ENCODE measurements at places on chromosomes 7 and 10.
A peak's percentile ranks its signal among the peaks of the same experiment; 100 is the strongest.

DNA sequence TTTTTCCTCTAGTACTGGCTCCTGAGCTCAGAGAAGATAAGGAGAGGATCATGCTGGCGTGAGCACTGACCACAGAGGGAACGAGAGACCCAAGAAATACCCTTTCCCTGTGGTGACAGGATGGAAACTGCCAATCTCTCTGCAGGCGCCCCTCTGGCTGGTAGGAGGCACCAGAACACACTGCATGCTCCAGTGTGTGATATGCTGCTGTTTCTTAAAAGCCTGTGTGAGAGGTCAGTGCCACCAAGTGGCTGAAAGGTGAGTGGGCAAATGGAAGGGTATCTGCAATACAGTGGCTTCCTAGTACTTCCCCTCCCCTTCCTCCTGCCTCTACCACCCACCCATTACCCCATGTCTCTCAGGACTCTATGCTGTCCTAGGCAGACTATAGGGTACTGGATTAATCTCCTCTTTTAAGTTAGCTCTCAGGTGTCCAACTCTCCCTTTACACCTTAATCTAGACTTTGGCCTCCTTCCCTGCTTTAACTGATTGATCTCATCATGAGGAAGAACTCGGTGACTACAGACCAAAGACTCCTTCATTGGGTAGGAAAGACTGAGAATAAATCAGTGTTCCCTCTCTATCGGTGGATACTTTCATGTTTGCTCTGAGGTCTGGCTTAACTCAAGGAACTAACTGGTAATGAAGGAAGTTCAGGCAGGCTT lies 283.6 kb downstream of the ADRA2A start:
- no peak overlapping the region for H3K4me3 ChIP-seq
- DNase-seq, result peak; percentile 39
- no peak overlapping the region for H3K27ac ChIP-seq
- no peaks in the 10 kb centered on the region for H3K36me3 ChIP-seq
- H3K27me3 ChIP-seq, result no peaks in the 10 kb centered on the region

- no peak for DNase-seq
- no peaks in the 10 kb centered on the region for H3K27me3 ChIP-seq
- H3K36me3 ChIP-seq, result no peaks in the 10 kb centered on the region
- no peak overlapping the region for H3K27ac ChIP-seq
Observed at GRCh38 chr10:130014263-130015074, 50.4 kb upstream of the EBF3 start.

- no peaks in the 10 kb centered on the region for H3K27me3 ChIP-seq
- H3K4me1 ChIP-seq, result no peaks in the 10 kb centered on the region
- H3K36me3 ChIP-seq, result no peaks in the 10 kb centered on the region
- no peak for DNase-seq
Observed at GRCh38 chr7:80924090-80924489, 5.2 kb upstream of the SEMA3C start.

DNA sequence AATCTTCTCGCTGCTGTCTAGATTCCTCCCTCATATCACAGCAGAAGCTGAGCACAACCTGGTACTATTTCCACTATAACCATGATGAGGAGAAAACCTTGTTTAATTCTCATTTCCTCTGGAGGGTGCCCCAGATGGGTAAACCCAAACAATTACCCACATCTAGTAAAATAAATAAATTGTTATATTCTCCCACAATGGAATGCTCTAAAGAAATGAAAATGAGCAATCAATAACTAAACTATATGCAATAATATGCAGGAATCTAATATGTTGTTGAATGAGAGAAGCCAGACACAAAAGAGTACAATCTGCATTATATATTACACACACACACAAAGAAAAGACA lies 37.0 kb downstream of the SGMS1 start:
- no peaks in the 10 kb centered on the region for H3K4me1 ChIP-seq
- H3K27ac ChIP-seq, result no peak overlapping the region
- no peak for DNase-seq
- no peak overlapping the region for H3K4me3 ChIP-seq

- no peak overlapping the region for H3K27ac ChIP-seq
- peak overlapping the region; percentile 66 for H3K4me3 ChIP-seq
- H3K4me1 ChIP-seq, result no peaks in the 10 kb centered on the region
- peaks cover 2% of the 10 kb centered on the region for H3K36me3 ChIP-seq
- no peak for DNase-seq
Observed at GRCh38 chr10:65570143-65571010, 1355.5 kb upstream of the LRRTM3 start.

- no peak overlapping the region for H3K4me3 ChIP-seq
- DNase-seq, result no peak
- no peak overlapping the region for H3K27ac ChIP-seq
Observed at GRCh38 chr10:101257084-101257483, 27.8 kb upstream of the LBX1 start.

GRCh38 chr7:143012001-143012400 lies 14.9 kb downstream of the OR9A2 start:
- H3K4me1 ChIP-seq, result no peaks in the 10 kb centered on the region
- no peaks in the 10 kb centered on the region for H3K36me3 ChIP-seq
- DNase-seq, result no peak
- H3K27ac ChIP-seq, result no peak overlapping the region
- H3K27me3 ChIP-seq, result no peaks in the 10 kb centered on the region

- 0 out of 2 replicates have a peak, but pooled peaks cover 1% of the 10 kb centered on the region for H3K4me1 ChIP-seq
- no peaks in the 10 kb centered on the region for H3K27me3 ChIP-seq
- no peak overlapping the region for H3K4me3 ChIP-seq
- no peak for DNase-seq
- no peaks in the 10 kb centered on the region for H3K36me3 ChIP-seq
- no peak overlapping the region for H3K27ac ChIP-seq
Observed at GRCh38 chr7:22611758-22612079, 111.7 kb upstream of the STEAP1B start.

- peaks cover 8% of the 10 kb centered on the region for H3K4me1 ChIP-seq
- no peak overlapping the region for H3K27ac ChIP-seq
- H3K4me3 ChIP-seq, result no peak overlapping the region
- DNase-seq, result no peak
- no peaks in the 10 kb centered on the region for H3K36me3 ChIP-seq
- H3K27me3 ChIP-seq, result no peaks in the 10 kb centered on the region
Observed at GRCh38 chr10:114879541-114880158, 58.1 kb downstream of the FHIP2A start.

DNA sequence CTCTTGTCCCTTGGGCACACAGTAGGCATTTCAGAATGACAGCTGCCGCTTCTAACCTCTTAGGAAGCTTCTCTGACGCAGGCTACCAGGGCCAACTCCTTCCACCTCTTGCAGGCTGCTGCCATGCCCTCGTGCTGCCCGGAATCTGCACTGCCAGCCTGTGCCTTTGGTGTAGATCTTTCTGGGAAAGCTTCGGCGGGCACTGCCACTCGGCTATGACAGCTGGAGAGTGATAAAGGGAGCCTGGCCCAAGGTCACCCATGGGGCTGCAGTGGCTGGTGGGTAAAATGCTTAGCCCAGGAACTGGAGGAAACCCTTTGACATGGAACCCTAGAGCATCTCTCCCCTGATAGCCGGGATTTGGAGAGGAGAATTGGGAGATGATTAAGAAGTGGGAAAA lies 78.0 kb upstream of the C1QL3 start:
- no peak overlapping the region for H3K4me3 ChIP-seq
- H3K27me3 ChIP-seq, result no peaks in the 10 kb centered on the region
- no peak for DNase-seq

- H3K36me3 ChIP-seq, result no peaks in the 10 kb centered on the region
- H3K27me3 ChIP-seq, result no peaks in the 10 kb centered on the region
- DNase-seq, result no peak
- H3K27ac ChIP-seq, result no peak overlapping the region
- no peaks in the 10 kb centered on the region for H3K4me1 ChIP-seq
Observed at GRCh38 chr10:72851509-72851908, 42.0 kb upstream of the OIT3 start.

DNA sequence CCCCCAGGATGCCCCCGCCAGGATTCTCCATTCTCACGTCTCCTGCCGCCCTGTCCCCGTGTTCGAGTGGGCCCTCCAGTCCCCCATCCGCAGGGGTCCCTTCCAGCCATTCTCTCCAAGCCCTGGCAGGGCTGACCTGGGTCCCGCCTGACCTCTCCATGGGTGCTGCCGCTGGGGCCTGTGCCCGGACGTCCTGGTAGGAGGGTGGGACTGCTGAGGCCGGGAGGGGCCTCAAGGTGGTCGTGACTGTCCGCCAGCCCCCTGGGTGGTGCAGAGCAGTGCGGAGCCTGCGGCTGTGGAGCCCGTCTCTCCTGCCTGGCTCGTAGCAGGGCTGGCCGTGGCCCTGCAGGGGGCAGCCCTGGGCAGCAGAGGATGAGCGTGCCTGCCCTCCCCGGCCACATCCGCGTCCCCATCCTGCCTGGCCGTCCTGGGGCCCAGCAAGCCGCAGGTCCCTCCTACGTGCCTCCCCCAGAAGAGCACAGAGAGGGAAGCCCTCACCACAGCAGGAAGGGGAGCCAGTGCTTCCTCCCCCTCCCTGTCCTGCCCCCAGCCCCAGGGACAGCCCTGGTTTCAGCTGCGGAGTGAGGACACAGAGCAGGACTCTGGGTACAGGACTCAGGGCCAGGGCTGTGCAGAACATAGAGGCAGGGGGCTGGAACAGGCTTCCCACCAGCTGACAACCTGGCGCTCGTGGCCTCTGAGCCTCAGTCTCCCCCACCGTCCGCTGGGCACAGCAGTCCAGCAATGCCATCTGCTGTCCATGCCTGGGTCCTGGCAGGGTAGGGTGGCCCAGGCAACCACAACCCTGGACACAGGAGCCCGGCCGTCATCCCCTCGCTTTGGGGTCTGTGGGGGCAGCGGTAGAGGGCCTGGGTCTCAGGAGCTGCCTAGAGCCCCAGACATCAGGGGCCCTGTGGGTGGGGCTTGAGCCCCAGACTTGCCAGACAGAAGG lies 1.5 kb upstream of the GRIFIN start:
- DNase-seq, result no peak
- H3K4me1 ChIP-seq, result peaks cover 13% of the 10 kb centered on the region
- no peak overlapping the region for H3K4me3 ChIP-seq
- no peaks in the 10 kb centered on the region for H3K36me3 ChIP-seq
- H3K27ac ChIP-seq, result no peak overlapping the region
- no peaks in the 10 kb centered on the region for H3K27me3 ChIP-seq

GRCh38 chr7:5838761-5839500 lies 41.7 kb upstream of the OCM start:
- no peak for DNase-seq
- H3K4me1 ChIP-seq, result no peaks in the 10 kb centered on the region
- H3K36me3 ChIP-seq, result no peaks in the 10 kb centered on the region
- no peak overlapping the region for H3K4me3 ChIP-seq
- no peaks in the 10 kb centered on the region for H3K27me3 ChIP-seq
- H3K27ac ChIP-seq, result no peak overlapping the region

DNA sequence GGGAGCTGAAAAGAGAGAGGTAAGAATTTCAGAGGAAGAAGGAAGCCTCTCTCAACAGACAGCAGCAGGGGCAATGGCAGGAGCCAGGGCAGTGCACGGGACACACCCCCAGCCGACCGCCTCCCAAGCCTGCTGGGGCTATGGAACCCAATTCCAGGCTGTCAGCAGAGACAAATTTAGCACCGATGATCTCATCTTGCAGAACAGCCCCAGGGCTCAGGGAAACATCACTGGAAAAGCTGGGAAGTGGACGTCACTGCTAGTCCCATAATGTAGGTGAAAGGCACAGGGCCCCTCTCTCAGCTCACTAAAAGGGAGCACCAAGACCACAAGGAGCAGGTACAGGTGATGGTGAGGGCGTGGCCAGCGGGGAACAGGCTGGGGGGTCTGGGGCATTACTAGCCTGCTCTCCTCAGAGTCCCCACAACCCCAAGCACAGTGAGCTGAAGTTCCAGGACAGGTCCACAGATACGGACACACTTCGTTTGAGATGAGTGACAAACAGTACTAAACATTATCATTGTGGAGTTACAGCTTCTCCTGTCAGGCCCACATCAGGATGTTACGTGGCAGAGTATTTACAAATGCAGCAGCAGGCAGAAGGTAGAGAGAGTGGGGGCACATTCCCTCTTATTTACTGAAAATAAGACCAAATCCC lies 103.7 kb downstream of the PLXNA4 start:
- no peaks in the 10 kb centered on the region for H3K27me3 ChIP-seq
- H3K27ac ChIP-seq, result no peak overlapping the region
- H3K36me3 ChIP-seq, result no peaks in the 10 kb centered on the region
- no peak for DNase-seq

GRCh38 chr10:97300980-97301379 lies 8.5 kb upstream of the ARHGAP19 start:
- H3K27me3 ChIP-seq, result no peaks in the 10 kb centered on the region
- DNase-seq, result no peak
- H3K4me3 ChIP-seq, result no peak overlapping the region
- H3K36me3 ChIP-seq, result no peaks in the 10 kb centered on the region

GRCh38 chr7:41237956-41238355 lies 464.9 kb downstream of the INHBA start:
- no peak overlapping the region for H3K27ac ChIP-seq
- H3K36me3 ChIP-seq, result no peaks in the 10 kb centered on the region
- no peak overlapping the region for H3K4me3 ChIP-seq

DNA sequence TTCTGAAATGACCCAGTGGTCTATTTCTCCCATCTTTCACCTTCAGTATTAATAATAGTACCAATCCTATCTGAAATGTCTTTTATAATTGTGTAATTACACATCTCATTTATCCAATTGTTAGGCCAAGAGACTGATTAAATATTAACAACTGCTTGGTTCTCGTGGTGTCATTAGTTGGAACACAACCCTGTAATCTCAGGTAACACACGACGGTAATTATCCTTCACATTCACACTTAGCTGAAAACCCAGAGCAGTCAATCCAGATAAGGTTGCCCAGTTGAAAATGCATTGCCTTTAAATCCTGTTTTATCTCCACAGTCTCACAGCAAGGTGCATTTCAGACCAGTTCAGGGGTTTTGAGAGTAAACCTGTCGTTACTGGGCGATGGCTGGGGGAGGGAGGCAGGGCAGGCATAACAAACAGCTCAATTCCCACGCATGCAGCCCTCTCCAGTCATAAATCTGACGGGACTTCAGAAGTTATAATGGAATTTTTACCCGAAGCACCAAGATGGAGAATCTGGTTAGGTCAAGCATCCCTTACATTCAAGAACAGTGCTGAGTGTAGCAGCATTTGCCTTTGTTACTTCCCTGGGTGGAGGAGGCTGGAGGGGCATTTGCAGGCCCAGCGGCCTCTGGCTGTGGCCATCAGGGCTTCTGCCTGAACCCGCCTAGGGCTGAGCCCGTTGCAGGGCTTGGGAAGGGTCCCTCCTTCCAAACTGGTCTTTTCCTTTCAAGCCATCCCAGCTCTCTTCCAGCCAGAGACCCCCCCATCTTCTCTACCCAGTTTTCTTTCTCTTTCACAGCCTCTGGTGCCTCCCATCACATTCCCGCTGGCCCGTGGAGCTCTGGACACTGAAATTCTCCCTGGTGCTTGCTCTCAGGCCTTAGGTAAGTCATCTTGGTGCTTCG lies 201.0 kb upstream of the LYZL2 start:
- no peak overlapping the region for H3K4me3 ChIP-seq
- no peaks in the 10 kb centered on the region for H3K36me3 ChIP-seq
- no peak for DNase-seq
- no peaks in the 10 kb centered on the region for H3K4me1 ChIP-seq
- no peak overlapping the region for H3K27ac ChIP-seq
- no peaks in the 10 kb centered on the region for H3K27me3 ChIP-seq

Data from iPS DF 6.9 (cell line).